ENCODE measurements at places on chromosomes 11 and 22.
A peak's percentile ranks its signal among the peaks of the same experiment; 100 is the strongest.

- DNase-seq: no peak
Measured at GRCh38 chr11:102449651-102450570, 2.7 kb downstream of the TMEM123 start.

DNA sequence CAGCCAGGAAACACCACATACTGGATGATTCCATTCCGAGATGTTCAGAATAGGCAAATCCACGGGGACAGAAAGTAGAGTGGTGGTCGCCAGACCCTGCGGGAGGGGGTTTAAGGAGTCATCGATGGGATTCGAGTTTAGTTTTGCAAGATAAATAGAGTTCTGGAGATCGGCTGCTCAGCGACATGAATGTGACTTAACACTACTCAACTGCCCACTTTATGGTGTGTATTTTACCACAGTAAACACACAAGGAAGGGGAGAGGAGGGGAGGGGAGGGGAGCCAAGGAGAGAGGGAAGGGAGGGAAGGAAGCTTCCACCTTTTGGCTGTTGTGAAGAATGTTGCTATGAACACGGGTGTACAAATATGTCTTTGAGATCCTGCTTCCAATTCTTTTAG is 10.4 kb upstream of the ARHGAP8 start:
- DNase-seq: no peak

- DNase-seq: no peak
Measured at GRCh38 chr11:19268909-19269308, 28.2 kb upstream of the E2F8 start.

GRCh38 chr11:72782081-72782920 is 11.5 kb downstream of the STARD10 start:
- DNase-seq: no peak

- DNase-seq: no peak
Measured at GRCh38 chr11:43751726-43752125, 71.2 kb downstream of the HSD17B12 start.

GRCh38 chr22:38346506-38346905 is 29.3 kb upstream of the CSNK1E start:
- no peak for DNase-seq

DNA sequence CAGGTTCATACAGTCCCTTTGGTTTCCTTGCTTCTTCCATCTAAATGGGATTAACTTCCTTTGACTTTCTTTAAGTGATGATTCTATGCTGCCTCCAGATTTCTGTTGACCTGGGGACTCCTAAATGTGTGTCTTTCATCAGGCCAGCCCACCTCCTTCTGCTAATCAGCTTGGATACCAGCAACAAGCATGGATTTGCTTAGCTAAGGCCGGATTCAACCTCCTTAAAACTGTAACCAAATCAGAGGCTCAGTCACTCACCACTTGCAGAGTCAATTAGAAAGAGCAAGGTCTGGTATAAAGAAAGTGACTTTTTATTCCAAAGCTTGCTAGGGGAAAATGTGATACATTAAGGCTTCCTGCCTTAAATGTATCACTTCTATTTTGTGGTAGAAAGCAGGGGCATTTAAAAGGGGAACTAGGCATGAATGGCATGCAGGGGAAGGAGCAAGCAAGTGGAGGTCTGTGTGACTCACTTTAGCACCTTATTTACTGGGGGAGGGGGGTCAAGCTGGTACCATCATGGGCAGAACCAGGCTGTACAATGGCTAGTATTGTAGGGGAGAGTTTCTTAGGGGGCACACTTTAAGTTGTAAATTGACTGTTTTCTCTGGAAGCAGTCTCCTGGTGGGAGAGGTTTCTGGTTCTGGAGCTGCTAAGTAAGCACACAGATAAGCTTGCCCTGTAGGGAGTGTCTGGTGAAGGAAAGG is 239.0 kb upstream of the PDGFD start:
- peak; percentile 86 for DNase-seq

- DNase-seq: no peak
Measured at GRCh38 chr11:35787013-35787504, 124.5 kb downstream of the TRIM44 start.

DNA sequence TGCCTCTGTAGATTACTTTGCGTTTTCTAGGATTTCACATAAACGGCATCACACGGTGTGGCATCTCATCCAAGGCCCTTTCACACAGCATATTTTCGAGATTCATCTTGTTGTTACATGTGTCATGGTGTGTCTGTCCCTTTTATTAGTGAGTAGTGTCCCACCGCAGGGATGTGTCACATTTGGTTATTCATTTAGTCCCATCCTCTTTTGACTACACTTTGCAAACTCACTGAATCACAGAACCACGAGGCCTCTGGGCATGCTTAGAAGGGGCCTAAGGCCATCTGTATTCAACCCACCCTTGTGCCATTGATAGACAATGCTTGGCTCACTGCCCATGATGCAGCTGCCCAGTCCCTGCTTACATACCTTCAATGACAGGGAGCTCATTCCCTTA is 4.2 kb upstream of the RAC2 start:
- no peak for DNase-seq

DNA sequence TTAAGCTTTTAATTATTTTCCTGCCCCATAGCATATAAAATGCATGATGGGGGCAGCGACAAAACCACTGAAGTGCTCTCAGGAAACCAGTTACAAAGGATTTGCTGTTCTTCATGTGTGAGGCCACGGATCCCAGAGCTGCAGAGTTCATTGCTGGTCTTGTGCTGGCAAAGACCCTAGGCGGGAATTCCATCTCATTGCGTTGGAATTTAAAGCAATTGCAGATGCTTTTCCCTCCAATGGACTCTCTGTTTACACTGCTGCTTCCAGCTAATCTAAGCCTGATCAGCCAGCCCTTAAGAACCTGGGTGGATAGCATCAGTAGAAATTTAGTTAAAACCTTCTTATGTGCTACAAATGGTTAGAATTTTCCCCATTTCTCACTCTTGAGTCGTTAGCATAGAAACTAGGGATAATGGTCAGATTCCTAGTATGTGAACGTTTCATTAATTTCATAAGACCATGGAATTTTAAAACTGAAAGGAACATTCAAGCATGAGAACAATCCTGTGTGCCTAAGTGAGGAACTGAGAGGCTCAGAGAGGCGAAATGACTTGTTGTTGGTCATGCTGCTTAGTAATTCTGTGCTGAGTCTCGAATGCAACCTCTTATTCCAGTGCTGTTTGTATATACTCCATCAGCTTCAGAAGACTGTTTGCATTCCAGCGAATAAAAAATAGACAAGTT is 36.1 kb upstream of the ADSL start:
- no peak for DNase-seq

DNA sequence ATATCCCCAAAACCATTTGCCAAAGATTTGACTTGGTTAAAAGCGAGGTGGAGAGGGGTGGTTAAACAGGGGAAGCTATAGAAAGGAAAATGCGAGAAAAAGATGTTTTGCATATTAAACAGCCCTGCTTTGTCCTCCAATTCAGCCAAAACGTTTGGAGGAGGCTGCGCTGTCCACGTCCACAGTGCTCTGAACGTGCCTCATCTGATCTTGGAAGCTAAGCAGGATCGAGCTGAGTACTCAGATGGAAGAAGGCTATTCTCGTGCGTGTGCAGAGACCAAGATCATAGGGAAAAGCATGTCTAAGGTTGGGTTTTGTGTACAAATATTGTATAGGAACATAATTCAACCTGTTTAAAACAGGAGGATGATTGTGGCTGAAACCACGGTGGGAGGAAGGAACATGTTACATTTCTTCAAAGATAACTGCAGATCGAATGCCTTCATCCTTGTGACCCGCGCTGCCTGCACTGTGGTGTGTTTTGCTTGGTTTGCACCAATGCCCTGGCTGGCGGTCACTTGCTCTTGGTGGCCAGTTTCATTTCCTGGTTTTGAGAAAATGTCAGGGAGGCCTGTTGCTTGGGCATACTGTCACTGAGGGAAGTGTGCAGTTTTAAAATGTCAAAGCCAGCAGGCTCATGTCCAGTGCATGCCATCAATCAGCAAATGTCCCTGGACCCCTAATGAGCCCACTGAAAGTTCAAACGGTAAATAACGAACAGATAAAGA is 40.4 kb downstream of the FLI1 start:
- no peak for DNase-seq

DNA sequence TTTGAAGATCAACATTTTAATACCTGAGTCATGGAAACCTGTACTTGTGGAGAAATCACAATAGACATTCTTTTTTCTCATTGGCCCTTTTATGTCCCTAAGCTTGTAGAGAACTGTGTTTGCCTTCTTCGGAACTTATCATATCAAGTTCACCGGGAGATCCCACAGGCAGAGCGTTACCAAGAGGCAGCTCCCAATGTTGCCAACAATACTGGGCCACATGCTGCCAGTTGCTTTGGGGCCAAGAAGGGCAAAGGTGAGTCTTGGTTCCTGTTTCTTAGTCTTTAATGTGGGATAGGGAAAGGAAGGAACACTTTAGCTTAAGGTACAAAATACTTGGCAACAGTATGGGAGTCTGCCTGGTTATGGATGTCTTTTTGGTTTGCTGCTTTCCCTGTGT is 44.2 kb downstream of the CTNND1 start:
- DNase-seq: no peak

DNA sequence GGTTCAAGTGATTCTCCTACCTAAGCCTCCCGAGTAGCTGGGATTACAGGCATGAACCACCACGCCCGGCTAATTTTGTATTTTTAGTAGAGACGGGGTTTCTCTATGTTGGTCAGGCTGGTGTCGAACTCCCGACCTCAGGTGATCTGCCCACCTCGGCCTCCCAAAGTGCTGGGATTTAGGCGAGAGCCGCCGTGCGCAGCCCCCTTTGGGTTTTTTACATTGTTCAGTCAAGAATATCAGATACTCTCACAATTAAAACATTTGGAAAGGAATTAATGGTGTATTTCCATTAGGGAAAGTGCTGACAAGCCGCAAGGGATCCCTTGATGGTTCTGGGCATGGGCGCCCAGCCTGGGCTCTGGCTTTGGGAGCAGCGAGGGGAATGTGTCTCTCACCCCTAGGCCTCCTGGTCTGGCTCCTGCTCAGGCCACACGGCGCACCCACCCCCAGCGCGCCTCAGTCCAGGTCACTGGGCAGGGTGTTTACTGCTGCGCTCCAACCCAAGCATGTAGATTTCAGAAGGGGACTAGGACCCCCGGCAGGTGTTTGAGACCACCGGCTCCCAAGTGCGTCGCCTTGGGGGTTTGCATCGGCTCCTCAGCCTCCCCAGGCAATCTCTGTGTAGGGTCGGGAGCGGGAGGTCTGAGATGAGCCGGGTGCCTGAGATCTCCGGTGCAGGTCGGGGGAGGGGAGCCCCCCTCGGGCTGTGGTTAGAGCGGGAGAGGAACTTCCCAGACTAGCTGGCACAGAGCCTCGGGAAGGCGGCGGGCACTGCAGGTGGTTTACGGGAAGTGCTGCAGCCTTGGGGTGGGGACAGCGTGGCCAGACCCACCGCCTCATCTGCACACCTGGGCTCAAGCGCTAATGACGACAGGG is 809 bp upstream of the IRF7 start:
- DNase-seq: no peak

GRCh38 chr11:83715927-83716535 is 429.9 kb upstream of the CCDC90B start:
- DNase-seq: no peak

DNA sequence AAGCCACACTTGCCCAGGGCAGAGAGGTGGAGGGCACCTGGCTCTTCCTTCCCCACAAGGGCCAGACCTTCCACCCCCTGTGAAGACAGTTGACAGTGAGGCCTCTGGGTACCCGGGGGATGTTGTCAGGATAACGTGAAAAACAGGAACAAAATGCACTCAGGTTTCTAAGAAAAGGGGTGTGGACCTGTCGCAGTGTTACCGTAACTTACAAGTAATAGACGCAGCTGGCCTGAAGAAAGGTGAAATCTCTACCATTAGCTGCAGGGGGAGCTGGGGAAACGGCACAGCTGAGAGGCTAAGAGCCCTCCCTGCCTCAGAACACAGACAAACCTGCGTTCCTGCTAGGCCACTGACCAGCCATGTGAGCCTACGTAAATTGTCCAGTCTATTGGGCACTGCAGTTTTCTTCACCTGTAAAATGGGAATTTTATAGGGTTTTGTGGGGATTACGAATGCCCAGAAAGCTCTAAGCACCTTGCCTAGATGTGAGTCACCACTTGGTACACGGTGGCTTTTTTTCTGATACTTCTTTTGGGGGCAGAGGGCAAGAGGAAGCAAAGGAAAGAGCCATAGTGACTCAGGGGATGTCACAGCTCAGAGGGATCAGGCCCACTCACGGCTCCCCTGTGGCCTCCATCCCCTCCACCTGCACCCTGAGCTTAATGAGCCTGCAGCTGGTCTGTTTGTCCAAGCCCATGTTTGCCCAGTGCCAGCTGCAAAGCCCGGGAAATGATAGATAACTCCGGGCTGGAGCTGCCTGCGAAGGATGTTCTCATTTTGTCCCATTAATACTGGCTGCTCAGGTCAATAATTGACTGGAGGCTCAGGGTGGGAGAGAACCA is 18.4 kb upstream of the CABP7 start:
- DNase-seq: no peak

DNA sequence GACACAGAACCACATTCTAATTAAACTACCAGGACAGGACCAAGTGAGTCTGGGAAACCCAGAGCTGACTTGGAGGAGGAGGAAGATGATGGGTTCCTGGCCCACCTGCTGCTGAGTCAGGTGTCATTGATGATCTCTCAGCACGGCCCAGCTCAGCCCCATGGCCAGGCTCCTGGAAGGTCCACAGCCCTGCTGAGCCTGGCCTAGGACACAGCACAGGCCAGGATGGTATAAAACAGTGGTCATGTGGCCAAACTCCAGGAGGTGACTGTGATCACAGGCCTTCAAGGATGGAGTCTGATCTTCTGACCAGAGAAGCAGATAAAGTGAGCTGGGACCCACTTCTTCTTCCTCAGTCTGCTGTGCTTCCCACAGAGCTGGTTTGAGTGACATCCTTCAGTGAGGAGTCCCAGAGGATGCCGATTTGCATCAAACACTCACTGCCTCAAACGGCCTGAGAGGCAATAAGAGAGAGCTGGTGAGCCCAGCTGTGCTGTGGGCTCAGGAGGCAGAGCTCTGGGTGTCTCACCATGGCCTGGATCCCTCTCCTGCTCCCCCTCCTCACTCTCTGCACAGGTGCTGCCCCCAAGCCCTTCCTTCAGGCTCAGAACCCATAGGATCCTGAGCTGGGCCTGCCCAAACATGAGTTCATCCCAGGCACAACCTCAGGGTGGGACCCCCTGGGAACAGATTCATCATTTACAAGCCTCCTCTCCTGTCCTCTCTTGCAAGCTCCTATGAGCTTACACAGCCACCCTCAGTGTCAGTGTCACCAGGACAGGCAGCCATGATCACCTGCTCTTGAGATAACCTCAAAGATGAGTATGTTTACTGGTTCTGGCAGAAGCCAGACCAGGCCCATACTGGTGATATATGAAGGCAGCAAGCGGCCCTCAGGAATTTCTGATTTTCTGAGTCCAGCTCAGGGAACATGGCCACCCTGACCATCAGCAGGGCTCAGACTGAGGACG is 37.7 kb upstream of the IGLL5 start:
- DNase-seq: no peak

DNA sequence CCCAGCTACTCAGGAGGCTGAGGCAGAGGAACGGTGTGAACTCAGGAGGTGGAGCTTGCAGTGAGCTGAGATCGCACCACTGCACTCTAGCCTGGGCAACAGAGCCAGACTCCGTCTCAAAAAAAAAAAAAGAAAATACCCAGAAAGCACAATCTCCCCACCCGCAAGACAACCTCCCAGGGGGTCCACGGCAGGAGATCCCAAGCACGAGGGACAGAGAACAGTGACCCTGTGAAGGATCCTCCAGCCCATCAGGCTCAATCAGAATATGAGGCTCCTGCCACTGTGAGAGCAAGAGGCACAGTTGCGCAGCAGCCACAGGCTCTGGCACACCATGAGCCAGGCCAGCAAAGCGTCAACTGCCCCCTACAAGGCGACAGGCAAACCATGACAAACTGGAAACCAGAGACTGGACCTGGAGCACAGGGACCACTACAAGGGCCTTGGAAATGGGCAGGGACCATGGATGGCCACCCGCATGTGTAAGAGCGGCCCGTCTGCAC is 164.8 kb upstream of the GRK3 start:
- no peak for DNase-seq

- no peak for DNase-seq
Measured at GRCh38 chr11:120486138-120486537, 25.4 kb upstream of the GRIK4 start.

Data from iPS DF 19.7 (cell line).